ENCODE measurements at places on chromosomes 1 and 21.

DNA sequence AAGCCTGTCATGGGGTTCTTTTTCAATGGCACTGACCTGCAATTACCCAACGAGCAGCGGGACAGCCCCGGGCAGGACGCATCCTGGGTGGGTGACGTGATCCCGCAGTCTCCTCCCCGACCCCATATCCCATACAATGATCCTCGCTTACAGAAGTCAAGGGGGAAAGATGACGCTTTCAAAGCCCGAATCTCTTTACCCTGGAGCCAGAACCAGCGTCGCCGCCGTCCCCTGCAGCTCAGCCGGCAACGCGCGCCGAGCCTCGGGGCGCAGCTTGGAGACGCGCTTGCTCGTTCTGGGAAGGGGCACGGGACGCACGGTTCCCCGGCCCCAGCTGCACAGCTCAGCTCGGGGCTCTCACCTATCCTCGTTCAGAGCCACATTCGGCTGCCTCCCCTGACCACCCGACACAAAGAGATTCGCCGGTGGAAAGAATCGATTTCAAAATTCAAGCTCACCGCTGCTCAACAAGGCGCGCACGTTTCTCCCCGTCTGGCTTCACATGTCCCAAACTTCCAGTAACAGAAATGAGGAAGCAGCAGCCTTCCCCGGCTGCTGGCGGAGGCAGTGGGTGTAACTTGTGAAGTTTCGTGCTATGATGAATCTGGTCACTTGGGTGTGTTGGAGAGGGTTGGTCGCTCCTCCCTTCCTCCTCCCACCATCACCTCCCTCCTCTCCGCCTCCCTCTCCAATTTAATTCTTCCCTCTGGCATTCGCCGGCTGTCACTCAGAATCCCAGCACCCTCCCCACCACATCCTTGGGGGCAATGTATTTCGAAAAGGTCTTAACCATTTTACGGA is at the start of gene TIAM1:
Gene TIAM1 (minus strand): TSS at position 582 of the 801 bp plus-strand sequence. CDS start 77,289 bp downstream, outside the sequence.
- DNase-seq, result peak; percentile 72

DNA sequence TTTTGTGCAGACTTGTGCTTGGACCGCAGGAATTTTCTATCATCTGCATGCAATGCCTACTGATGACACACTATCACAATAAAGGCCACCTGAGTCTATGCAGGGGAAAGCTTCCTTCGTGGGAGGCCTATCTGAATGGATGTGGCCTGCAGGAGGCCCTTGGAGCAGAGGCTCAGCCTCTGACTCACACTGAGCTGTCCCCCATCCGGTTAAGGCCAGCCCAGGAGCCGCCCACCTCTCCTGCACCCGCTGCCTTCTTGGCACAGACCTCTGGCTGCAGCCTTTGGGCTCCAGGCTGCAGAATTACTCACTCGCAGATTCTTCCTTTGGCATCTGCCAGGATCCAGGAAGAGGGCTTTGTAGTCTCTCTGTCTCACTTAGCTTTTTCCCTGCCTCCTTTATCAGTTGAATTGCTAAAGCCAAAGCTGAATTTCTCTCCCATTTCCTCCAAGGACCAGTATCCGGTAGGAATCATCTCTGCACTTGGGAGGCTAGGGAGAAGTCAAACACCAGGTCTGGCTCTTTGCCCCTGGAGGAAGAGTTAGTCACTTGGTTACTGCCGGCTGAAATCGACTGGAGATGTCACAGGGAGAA is 65.1 kb upstream of the JUN start:
- no peak for DNase-seq

DNA sequence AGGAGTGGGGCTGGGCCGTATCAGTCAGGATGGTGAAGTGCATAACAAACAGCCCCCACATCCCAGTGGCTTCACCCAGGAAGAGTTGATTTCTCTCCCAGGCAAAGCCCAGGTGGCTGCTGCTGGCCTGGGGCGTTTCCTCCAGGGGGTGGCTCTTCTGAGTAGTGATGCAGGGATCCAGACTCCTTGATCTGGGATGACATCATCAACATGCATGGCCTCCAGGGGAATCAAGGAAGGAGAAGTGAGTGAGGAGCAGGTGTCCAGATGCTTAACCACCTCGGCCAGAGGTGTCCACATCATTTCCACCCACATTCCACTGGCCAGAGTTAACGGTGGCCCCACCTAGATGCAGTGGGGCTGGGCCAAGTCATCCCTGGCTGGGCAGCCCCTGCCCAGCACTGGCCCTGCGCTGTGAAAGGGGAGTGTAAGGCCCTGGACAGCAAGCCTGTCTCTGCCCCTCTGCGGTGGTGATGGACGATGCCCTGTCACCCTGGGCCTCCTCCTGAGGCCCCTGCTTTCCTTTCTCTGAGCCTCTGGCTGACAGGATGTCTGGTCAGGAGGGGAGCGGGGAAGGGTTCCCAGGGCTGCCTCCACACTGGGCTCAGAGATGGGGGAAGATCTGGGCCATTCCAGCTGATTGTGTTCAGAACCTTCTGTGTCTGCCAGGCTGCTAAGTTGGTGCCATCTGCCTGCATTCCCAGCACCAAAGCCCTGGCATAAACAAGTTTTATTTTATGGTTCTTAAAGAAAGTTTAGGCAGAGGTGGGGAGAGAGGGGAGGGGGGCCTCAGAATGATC is 598.2 kb downstream of the MATN1 start:
- no peak for DNase-seq

- no peak for DNase-seq
Observed at GRCh38 chr1:205339717-205340116, 17.0 kb downstream of the KLHDC8A start.

DNA sequence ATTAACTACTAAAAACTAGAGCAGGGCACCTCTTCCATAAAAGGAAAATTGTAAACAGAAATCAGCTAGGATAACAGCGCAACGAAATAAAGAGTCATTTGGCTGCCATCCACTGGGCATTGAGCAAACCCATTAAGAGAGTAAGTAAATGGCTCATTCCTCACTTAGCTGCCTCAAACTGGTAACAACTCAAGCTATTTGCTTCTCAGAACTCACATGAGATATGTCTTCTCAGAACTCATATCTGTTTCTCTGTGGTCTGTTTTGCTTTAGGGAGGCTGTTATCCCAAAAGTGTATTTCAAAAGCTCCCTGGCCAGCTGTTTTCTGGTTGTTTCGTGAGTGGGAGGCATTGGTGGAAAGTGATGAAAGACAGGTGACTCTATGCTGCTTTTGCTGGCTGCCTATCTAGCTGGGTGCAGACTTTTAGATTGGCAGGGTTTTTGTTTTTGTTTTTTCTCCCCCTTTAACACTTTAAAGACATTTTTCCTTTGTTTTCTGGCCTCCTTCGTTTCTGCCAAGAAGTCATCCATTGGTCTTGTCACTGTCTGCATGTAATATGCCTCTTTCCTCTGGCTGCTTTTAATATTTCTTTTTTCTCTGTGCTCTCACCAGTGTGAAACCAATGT is 269.2 kb upstream of the RGS18 start:
- no peak for DNase-seq

DNA sequence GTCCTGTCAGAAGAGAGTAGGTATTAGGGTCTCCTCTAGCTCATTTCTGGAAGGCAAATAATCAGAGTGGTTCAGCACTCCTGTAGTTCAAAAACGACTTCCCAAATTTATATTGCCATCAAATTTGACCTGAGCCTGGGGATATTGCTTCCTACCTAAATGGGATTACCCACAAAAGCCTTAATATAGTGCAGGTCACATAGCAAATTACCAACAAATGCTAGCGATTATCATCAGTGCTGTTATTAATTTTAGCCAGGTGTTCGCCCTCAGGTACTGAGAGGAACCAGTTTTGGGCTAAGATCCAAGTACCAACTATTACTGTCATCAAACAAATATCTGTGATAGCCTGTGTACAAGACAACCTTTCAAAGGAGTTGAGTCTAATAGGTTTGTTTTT is 661.8 kb upstream of the PTBP2 start:
- no peak for DNase-seq

DNA sequence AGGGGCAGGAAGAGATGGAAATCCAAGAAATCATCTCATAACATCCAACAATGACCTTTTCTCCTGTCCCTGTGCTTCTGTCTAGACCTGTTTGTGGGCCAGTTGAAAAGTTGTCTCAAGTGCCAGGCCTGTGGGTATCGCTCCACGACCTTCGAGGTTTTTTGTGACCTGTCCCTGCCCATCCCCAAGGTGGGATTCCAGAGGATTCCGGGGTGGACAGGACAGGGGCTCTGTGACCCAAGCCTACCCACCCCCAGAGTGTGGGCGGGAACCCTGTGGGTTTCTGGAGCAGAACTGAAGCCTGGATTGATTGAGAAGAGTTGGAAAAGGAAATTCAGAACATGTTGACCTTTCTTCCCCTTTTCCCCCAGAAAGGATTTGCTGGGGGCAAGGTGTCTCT is 2.4 kb upstream of the PPOX start:
- DNase-seq, result no peak

DNA sequence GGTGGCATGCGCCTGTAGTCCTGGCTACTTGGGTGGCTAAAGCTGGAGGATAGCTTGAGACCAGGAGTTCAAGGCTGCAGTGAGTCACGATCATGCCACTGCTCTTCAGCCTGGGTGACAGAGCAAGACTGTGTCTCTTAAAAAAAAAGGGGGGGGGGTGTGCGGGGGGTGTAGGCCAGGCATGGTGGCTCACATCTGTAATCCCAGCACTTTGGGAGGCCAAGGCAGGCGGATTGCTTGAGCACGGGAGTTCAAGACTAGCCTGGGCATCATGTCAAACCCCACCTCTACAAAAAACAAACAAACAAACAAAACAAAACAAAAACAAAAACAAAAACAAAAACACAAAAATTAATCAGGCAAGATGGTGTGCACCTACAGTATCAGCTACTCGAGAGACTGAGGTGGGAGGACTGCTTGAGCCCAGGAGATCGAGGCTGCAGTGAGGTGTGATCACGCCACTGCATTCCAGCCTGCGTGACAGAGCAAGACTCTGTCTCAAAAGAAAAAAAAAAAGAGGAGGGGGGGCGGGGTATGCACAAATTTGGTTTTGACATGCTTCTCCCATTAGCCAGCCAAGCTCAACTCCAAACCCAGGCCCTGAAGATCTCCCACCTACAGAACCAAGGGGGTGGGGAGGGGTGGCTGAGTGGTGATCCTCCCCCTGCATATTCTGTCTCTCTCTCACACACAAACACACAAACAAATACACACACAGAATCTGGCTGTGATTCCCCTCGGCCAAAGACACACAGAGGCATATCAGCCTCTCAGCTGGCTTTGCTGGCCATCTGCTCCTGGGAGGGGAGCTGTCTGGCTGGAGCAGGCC is 3.1 kb downstream of the PTAFR start:
- DNase-seq, result peak; percentile 58

- no peak for DNase-seq
Observed at GRCh38 chr21:29219165-29219770, 79.5 kb upstream of the BACH1 start.

DNA sequence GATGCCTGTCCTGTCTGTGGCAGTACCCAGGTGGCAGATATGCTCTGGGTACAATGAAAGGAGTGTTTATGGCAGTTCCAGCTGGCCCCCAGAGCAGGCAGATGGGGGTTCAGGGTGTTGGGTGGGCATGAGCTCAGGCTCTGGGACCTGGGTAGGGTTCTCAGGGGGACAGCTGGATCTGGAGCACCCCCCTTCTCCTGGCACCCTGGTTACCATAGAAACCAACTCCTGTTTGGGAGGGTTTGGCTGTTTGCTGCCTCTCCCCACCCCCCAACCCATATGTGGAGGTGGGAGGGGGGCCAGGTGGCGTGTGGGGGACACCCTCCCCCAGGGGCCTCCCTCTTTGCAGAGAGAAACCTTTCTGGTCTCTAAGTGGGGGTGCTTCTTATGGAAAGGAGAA is 7.1 kb downstream of the FOXO6 start:
- DNase-seq, result peak; percentile 75

DNA sequence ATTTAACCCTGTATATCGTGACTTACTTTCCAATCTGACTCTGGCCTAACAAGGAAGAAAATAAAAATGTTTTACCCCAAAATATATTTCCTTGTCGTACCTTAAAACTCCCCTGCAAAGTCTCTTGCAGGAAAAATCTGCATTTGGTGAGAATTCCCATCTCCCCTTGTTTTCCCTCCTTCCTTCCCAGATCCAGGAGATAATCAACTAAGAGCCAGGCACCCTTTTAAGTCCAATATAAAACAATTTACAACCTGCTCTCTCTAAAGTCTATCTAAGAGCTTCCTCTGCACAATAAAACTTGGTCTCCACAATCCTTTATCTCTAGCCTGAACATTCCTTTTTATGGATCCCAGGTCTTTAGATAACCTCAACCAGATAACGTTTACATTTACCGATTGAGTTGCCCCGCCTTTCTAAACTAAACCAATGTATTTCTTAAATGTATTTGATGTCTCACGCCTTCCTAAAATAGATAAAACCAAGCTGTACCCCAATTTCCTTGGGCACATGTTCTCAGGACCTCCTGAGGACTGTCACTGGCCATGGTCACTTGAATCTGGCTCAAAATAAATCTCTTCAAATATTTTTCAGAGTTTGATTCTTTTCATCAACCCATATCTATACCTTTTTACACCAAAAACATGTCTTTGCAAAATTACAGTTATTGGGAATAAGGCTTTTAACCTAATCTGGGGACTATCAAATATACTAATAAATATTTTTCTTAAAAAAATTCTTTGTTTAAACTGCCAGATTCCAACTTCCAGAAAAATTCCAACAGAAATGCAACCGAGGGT is 993 bp downstream of the DDX59 start:
- DNase-seq, result no peak

- no peak for DNase-seq
Observed at GRCh38 chr1:147351140-147351835, 108.8 kb downstream of the CHD1L start.

- DNase-seq, result no peak
Observed at GRCh38 chr1:103243481-103243880, 135.2 kb upstream of the COL11A1 start.

DNA sequence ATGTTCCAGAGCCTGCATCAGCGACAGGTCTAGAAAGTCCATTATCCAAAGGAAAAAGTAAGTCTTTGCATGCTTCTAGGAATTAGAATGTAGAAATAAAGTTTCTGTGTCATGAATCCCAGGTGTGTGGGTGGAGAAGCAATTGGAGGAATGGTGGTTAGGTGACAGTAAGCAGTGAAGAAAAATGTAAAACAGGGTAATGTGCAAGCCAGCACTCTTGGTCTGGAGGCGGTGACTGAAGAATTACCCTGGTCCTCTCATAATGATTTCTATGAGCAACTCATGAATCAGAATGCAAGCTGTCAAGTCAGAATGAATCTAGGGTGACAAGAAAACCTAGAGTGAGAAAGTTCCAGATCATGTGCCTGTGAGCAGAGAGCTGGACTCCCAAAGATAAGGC is 33.6 kb downstream of the PLPPR4 start:
- no peak for DNase-seq

DNA sequence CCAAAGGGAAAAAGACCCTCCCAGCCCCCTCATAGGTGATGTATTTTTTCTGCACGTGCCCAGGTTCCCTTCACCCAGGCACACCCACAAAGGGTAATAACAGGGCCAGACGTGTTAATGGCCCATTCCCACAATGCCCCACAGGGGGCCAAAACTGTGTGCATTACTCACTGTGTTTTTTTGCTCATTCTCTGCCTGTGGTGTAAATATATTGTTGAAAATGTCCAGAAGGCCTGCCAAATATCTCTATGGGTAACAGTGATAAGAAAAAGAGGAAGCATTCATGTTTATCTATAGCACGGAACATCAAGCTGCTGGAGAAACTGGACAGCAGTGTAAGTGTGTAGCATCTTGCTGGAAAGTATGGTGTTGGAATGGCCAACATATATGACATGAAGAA is 21.9 kb downstream of the RHEX start:
- no peak for DNase-seq

- no peak for DNase-seq
Observed at GRCh38 chr1:118322331-118322730, 137.3 kb upstream of the SPAG17 start.

GRCh38 chr21:33197496-33197895 is 32.2 kb upstream of the IFNAR2 start:
- no peak for DNase-seq
